IMR-90 (cell line): ENCODE measurements at places on chromosomes 12 and 14.

GRCh38 chr14:73787486-73788316 lies 63.9 kb upstream of the PTGR2 start:
- H3K4me3 ChIP-seq, result peak overlapping the region; percentile 65
- peaks cover 36% of the 10 kb centered on the region for H3K4me1 ChIP-seq
- H3K27me3 ChIP-seq, result no peaks in the 10 kb centered on the region

- H3K36me3 ChIP-seq, result no peaks in the 10 kb centered on the region
- peak; percentile 36 for DNase-seq
- no peaks in the 10 kb centered on the region for H3K27me3 ChIP-seq
- H3K4me3 ChIP-seq, result no peak overlapping the region
These were observed 59.7 kb upstream of the NAP1L1 start for GRCh38 chr12:76144245-76144549.

- H3K27ac ChIP-seq, result no peak overlapping the region
- no peaks in the 10 kb centered on the region for H3K27me3 ChIP-seq
- H3K4me1 ChIP-seq, result peaks cover 12% of the 10 kb centered on the region
- no peak overlapping the region for H3K4me3 ChIP-seq
- DNase-seq, result no peak
These were observed 7.3 kb upstream of the TMEM119 start for GRCh38 chr12:108605000-108605689.

DNA sequence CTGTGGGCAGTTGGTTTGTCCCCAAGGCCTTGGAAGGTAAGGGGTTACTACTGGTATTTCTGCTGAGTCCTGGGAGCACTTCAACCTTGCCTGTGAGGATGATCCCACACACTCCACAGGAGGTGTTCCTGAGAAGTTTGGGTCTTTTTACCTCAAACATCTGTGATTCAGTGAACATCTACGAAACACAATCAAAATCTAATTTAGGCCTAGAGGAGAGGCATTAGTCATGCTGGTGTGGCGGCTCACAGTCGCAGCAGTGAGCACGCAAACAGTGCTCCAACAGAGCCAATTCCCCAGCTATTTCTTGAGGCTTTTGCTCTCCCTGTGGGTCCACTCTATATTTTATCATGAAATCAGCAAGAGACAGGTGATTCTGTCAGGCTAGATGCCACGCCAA lies 107.6 kb downstream of the APAF1 start:
- H3K36me3 ChIP-seq, result no peaks in the 10 kb centered on the region
- H3K27ac ChIP-seq, result no peak overlapping the region
- DNase-seq, result peak; percentile 69
- H3K4me3 ChIP-seq, result no peak overlapping the region
- no peaks in the 10 kb centered on the region; the same call in 1 of the 2 replicates for H3K27me3 ChIP-seq
- peaks cover 2% of the 10 kb centered on the region for H3K4me1 ChIP-seq

DNA sequence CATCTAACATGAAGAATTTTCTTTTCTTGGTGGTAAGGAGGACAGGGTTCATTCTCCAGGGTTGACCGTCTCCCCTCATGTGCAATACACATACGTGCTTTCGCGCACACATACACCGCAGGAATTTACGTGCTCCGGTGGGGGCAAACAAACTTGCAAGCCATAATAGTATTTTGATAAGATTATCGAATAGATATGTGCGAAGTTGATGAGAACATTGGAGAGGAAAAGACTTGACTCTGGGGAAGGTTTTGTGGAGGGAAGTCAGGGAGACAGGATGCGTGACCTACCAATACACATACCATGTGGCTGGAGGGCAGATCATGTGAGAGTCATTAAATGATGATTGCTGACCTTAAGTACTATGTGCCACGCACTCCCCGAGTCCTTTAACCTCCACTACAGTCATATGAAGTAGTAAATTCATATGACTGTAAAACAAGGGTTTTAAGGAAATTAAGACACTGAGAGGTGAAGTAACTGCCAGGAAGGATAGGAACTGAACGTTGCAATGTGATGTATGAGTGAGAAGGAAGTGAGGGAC lies 921 bp downstream of the RAD51B start:
- H3K27me3 ChIP-seq, result no peaks in the 10 kb centered on the region
- H3K36me3 ChIP-seq, result no peaks in the 10 kb centered on the region
- peak overlapping the region; percentile 88 for H3K4me3 ChIP-seq
- H3K4me1 ChIP-seq, result peaks cover 2% of the 10 kb centered on the region; the same call in 1 of the 2 replicates
- DNase-seq, result peak; percentile 31

GRCh38 chr12:100058482-100059029 lies 73.8 kb upstream of the ANKS1B start:
- H3K36me3 ChIP-seq, result peaks cover 4% of the 10 kb centered on the region; the same call in 1 of the 2 replicates
- H3K4me3 ChIP-seq, result no peak overlapping the region
- H3K27me3 ChIP-seq, result no peaks in the 10 kb centered on the region
- no peaks in the 10 kb centered on the region for H3K4me1 ChIP-seq
- no peak overlapping the region for H3K27ac ChIP-seq
- peak; percentile 96 for DNase-seq

- H3K27ac ChIP-seq, result no peak overlapping the region
- peaks cover 25% of the 10 kb centered on the region for H3K27me3 ChIP-seq
- no peaks in the 10 kb centered on the region for H3K36me3 ChIP-seq
- DNase-seq, result no peak
- no peaks in the 10 kb centered on the region; the same call in 1 of the 2 replicates for H3K4me1 ChIP-seq
- no peak overlapping the region for H3K4me3 ChIP-seq
These were observed 30.1 kb upstream of the STON2 start for GRCh38 chr14:81430235-81430634.

DNA sequence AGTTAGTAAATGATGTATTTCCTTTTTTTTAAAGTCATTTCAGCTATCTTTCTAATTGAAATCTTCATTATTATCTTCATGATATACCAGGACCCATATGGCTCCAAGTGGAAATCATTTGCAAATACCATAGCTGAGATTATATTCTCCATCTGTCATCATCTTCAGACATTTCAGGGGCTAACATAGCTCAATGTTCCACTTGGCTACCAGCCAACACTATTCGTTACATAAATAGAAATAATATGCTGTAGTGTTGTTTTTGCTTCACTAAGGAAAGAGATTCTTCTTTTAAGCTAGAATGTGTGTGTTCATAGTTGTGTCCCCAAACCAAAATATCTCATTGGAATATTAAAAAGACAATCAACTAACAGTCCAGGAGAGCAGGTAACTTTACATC lies 225.1 kb downstream of the DIO2 start:
- no peaks in the 10 kb centered on the region for H3K36me3 ChIP-seq
- H3K4me1 ChIP-seq, result no peaks in the 10 kb centered on the region
- H3K27ac ChIP-seq, result no peak overlapping the region
- no peak overlapping the region for H3K4me3 ChIP-seq
- DNase-seq, result no peak

- no peaks in the 10 kb centered on the region for H3K36me3 ChIP-seq
- H3K4me3 ChIP-seq, result no peak overlapping the region
- H3K27ac ChIP-seq, result no peak overlapping the region
- H3K4me1 ChIP-seq, result no peaks in the 10 kb centered on the region
These were observed 99.8 kb upstream of the RESF1 start for GRCh38 chr12:31859232-31859977.

- no peaks in the 10 kb centered on the region for H3K36me3 ChIP-seq
- H3K4me3 ChIP-seq, result no peak overlapping the region
- no peaks in the 10 kb centered on the region for H3K4me1 ChIP-seq
- H3K27ac ChIP-seq, result no peak overlapping the region
- no peaks in the 10 kb centered on the region for H3K27me3 ChIP-seq
- no peak for DNase-seq
These were observed 13.3 kb upstream of the PZP start for GRCh38 chr12:9221483-9221882.

DNA sequence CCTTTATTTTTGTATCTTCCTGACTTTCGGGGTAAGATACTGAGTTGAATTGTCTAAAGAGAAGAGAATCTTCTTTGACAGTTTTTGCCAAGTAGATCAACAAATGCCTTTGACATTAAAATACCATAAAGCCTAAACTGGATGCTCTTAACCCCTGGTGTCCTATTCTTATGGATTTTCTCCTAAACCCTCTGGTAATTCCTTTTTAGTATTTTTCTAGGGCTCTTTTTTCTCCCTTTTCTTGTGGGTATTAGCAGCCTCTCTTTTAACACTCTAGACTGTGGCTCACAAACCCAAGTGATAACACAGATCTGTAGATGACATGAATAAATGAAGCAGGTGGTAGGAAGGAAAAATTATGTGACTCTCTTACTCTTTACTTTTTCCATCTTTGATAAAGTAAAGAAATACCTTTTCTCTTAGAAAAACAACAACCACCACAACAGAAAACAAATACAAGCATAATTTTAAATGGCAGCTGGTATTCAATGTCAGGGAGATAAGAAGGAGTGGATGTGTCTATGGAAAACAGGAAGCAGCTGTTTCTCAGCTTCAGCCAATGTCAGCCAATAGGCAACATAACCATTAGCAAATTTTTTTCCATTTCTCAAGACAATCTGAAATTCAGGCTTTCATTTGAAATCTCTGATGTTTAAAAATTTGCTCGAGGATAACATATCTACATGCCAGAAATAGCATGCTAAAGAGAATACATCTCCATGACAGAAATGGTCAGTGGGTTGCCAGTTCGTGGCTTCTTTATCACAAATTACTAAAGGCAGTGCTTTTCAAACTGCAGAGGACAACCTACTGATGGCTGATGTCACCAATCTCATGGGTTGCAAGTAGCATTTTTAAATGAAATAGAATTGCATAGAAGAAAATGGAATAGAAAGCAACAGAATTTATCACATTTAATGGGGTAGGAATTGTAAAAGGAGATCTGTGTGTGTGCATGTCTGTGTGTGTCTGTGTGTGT lies 123.1 kb upstream of the KRR1 start:
- no peak overlapping the region for H3K4me3 ChIP-seq
- no peaks in the 10 kb centered on the region for H3K27me3 ChIP-seq
- H3K27ac ChIP-seq, result no peak overlapping the region
- no peak for DNase-seq
- no peaks in the 10 kb centered on the region for H3K36me3 ChIP-seq
